HCEC 1CT (cell line): ENCODE measurements at places on chromosomes 1 and 21.

- DNase-seq: no peak
Measured at GRCh38 chr1:230309646-230310177, 116.4 kb downstream of the PGBD5 start.

DNA sequence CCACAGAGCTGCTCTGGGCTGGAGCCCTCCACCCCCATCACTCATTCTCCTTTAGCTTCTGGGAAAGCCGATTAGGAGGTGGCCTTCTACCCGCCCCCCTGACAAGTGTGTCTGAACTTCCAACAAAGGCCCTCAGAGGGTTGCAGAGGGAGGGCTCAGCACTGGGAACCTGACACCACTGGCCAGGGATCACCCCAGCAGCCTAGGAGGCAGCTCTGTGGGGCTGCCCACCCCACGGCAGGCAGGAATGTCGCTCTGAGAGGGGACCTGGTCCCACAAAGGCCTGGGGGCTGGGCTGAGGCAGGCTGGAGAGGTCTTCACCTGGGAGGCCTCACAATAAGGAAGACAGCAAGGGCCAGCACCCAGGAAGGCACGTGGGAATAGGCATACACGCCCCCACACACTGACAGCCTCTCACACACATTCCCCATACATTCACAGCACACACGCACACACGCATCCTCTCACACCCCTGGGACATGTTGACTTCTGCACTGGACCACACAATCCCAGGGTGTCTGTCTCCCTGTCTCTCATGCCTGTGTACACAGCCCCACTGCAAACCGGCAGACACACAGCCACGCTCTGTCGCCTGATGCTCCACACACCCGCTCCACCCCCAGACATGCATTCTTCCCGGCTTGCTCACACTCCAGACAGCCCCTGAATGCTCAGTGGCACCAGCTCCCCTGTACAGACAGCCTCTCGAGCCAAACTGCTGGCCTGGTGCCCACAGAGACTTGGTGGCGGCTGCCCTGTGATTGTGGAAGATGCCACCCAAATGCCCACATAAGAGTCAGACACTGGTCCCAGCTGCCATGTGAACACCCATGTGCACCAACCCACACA, 30.7 kb downstream of the DMBX1 start:
- peak; percentile 52 for DNase-seq

DNA sequence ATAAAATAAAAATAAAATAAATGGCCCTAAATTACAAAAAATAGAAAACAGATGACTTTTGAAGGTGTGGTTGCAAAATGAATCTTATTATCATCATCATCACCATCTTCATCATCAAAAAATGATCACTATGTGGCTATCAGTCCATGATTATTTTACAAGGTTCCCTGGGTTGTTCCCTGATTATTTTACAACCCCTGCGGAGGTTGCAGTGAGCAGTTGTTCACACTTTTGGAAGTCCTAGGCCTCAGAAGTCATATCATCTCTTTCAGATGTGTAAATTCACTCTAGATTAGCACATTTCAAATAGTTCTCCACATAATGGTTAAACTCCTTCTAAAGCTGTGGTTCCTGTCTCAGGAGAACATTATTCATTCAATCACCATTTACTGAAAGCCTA, 57.4 kb upstream of the NR5A2 start:
- no peak for DNase-seq

- DNase-seq: no peak
Measured at GRCh38 chr1:68107771-68108170, 57.3 kb upstream of the DIRAS3 start.

- no peak for DNase-seq
Measured at GRCh38 chr1:168803806-168804510, 75.0 kb upstream of the DPT start.

DNA sequence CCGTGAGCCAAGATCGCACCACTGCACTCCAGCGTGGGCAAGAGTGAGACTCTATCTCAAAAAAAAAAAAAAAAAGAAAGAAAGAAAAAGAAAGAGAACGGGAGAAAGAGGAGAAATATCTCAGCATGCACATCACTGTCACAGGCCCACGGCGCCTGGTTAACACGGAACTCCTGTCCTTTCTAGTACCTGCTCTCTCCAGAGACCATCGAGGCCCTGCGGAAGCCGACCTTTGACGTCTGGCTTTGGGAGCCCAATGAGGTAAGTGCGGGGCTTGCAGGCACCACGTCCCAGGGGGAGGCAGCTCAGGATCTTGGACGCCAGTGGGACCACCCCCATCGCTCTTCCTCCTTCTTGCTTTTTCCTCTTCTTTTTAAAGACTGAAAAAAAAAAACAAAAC, 100.4 kb downstream of the PDE9A start:
- no peak for DNase-seq

GRCh38 chr21:36125512-36126207, 9.2 kb upstream of the CBR3 start:
- DNase-seq: peak; percentile 46
